ENCODE measurements at places on chromosomes 6 and 20.

GRCh38 chr6:154491567-154492470 lies 18.7 kb downstream of the CNKSR3 start:
- no peak for DNase-seq

DNA sequence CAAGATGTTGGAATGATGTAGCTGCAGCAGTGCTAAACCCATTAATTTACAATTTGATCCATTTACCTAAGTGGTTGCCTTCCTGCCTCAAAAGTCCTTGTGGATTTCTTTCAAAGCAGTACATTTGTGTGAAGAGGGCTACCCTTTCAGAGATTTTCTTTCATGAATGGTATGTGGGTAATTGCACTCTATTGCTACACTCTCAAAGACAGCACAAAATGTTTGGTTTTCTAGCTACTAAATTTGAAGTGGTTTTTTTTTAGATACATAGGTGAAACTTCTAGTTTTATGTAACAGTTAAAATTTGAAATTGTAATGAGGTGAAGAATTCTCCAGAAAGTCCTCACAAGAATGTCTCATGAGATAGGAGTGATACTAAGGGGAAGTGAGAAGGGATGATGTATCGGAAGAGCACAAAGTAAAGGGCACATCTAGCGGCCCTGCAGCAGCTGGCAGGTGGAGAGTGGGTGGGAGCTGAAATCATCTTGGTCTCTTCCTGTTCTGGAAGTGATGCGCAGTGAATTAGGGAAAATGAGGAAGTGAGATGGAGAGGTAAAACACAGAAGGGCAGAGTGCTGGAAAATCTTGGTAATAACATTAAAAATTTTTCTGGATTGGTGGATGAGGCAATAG lies 236.8 kb upstream of the MAN1A1 start:
- no peak for DNase-seq

DNA sequence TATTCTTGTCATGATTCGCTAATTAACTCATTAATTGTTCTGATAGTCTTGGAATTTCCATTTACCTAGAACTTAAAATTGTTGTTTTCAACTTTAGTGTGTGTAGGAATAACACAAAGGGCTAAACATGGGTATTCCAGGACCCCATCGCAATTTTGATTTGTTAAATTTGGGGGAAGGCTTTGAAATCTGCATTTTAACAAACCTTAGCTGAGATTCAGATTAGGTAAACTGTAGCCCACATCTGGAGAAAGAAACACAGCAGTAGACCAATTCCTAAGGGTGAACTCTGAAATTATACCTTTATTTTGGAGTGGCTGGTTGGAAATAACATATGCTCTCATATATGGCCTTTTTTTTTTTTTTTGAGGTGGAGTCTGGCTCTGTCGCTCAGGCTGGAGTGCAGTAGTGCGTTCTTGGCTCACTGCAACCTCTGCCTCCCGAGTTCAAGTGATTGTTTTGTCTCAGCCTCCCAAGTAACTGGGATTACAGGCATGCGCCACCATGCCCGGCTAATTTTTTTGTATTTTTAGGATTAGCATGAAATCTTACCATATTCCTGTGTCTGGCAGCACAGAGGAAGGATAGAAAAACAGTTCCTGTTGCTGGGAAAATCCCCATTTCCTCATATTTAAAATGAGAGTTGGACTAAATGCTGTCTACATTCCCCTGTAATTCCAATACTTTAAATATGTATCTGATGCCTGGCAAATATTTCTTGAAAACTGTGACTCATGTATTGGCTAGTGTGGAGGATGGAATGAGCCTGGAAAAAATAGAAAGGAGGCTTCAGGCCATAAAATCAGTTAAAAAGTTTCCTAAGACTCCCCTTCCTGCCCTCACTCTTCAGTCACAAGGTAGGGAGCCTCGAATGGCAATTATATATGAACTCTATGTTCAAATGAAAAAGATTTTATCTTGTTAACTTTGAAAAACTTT lies 96.7 kb upstream of the FAM184A start:
- no peak for DNase-seq

GRCh38 chr6:37372116-37372515 lies 18.3 kb downstream of the RNF8 start:
- no peak for DNase-seq

DNA sequence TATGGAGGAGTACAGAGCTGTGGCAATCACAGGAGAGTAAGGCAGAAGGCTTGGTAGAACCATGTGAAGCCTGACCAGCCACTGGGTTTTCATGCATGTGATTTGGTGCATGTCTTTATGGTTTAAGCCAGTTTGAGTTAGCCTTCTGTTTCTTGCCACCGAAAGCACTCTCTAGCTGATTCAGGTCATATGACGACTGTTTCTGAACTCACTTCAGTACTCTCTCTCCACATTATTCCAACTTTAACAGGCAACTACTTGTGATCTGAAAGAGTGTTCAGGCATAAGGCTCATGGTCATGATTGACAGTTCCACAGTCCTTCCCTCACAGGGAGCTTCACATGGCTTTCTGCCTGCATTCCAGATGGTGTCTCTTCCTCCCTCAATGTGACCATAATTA lies 63.3 kb upstream of the TAB2 start:
- no peak for DNase-seq

GRCh38 chr6:108164815-108165706 lies 761 bp upstream of the NR2E1 start:
- DNase-seq: no peak

DNA sequence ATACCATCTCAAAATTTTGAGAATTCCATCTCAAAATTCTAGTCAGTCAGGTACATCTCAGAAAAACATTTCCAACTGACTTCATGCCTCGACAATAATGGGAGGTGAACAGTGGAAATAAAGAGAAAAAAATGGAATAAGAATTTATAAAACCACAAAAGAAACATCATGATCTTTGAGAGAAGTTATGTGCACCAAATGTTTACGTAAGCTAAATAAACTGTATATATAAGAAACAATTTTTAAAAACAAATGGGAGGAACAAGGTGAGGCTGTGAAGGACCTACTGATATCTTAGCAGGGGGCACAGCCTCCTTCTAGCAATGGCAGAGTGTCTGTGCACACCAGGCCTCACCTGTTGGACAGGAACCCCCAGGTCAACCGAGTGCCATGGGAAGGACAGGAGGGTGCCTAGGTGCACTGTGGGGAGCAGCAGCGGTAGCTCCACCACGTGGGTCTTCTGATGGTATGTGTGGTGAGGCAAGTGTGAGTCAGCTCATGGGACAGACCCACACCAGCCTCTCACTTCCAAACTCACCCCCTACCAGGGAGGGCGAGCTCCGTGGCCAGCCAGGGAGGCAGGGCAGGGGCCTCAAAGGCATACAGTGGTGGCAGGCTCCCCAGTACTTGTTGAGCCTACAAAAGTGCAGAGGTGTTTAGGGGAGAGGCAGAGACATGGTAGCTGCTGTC lies 23.2 kb downstream of the DIDO1 start:
- no peak for DNase-seq

GRCh38 chr6:167548451-167548850 lies 223.6 kb downstream of the TTLL2 start:
- no peak for DNase-seq

- DNase-seq: peak; percentile 53
These were observed 182.6 kb downstream of the RNGTT start for GRCh38 chr6:88780714-88781389.

- DNase-seq: no peak
These were observed 1055.1 kb upstream of the GJE1 start for GRCh38 chr6:141077355-141078333.

Measured in activated gamma-delta T cell treated with Interleukin-2 at 50 U/mL for 16 hours (primary cell).